Mucosa of gallbladder (tissue), 1 donor: ENCODE measurements at places on chromosomes 7 and 10. TPM values are rescaled to one million over a fixed set of nuclear protein-coding genes. Genes with fewer than 3 reads are reported as not detected.

- no peak for DNase-seq
Measured at GRCh38 chr7:129110258-129110981, 34.1 kb upstream of the TSPAN33 start.

- DNase-seq: no peak
Measured at GRCh38 chr7:34357068-34357467, 300.9 kb upstream of the NPSR1 start.

GRCh38 chr7:91230503-91230902, 33.7 kb upstream of the FZD1 start:
- DNase-seq: no peak

DNA sequence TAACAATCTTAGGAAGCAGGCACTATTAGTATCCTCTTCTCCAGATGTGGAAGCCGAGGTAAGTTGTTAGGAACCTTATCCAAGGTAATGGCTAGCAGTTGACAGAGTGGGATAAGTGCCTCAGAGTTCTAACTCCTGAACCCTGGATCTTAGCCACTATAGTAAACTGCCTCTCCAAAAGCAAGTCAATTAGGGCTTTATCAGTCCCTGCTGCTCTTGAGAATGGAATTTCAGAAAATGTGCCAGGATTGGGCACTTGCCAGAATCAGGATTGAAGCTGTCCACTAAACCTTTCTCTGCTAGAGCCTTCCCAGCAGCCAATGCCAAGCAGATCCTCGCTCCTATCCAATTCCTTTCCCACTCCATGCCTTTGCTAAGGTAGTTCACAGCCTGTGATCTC, 777.5 kb upstream of the POM121L12 start:
- no peak for DNase-seq

DNA sequence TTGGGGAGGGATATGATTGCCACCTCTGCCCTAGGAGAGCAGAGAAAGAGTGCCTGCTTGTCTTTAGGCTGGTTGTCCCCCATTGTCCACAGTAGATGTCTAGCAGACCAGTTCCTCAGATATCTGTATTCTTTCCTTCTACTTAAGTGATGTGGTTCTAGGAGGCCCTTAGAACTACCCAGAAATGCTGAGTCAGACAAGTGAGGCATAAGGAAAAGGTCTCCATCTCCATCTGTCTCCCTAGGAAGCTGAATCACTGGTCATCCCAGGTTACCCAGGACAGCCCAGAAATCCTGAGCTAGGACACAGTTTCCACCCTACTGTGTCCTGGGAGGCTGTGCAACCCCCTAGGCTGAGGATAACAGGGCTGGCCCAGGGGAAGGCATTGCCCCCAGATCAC, 93.4 kb upstream of the INHBA start:
- no peak for DNase-seq

GRCh38 chr10:17101910-17102266, 27.7 kb downstream of the CUBN start:
- no peak for DNase-seq

- DNase-seq: no peak
Measured at GRCh38 chr7:38413784-38414183, 140.3 kb upstream of the TARP start.

DNA sequence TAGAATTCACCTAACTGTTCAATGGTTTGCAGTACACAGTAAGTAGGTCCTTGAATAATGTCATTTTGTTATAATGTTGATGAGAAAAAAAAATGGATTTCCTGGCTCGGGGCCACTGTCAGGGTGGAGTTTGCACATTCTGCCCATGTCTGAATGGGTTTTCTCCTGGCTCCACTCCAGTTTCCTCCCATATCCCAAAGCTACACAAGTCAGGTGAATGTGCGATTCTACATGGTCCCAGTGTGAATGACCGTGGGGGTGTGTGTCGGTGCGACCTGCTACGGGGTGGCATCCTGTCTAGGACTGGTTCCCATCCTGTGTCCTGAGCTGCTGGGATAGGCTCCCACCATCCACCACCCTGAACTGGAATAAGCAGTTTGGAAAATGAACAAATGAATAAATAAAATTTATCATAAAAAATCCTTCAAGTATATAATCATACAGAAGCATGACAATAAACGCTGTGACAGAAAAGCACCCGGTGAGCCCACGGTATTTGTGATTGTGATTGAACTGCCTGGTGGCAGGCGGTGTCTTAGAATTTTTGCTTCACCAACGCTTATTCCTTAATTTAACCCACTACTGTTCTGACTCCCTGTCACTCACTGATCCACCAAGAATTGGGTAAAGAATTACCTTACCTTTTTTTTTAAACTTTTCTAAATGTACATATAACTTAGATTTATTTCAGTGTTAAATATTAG, 114.1 kb downstream of the ICA1 start:
- no peak for DNase-seq

DNA sequence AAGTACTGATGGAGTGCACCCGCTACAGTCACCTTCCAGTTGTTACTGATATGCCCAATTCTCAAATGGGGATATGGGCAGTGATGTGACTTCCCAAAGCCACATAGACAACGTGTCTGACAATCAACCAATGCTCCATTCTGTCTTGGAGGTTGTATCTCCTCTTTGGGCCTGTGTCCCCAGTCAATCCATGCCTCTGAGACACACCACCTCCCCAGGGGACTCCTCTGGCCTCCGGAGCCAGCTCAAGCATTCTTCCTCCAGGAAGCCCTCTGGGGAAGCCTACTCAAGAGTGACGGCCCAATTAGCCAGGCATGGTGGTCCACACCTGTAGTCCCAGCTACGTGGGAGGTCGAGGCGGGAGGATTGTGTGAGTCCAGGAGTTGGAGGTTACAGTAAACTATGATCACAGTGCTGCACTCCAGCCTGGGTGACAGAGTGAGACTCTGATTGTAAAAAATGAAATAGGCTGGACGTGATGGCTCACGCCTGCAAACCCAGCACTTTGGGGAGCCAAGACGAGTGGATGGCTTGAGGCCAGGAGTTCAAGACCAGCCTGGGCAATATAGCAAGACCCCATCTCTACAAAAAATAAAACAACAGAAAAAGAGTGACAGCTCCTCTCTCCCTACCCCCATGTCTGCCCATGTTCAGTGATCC, 99.5 kb upstream of the TNRC18 start:
- DNase-seq: no peak

GRCh38 chr10:71287456-71287855, 31.6 kb upstream of the SLC29A3 start:
- DNase-seq: no peak

- DNase-seq: no peak
Measured at GRCh38 chr7:94060752-94061151, 56.6 kb upstream of the BET1 start.

GRCh38 chr7:2710286-2710655, 22.3 kb downstream of the AMZ1 start:
- no peak for DNase-seq

- no peak for DNase-seq
Measured at GRCh38 chr10:22615819-22616499, 98.4 kb downstream of the PIP4K2A start.

- DNase-seq: no peak
Measured at GRCh38 chr7:139526578-139527544, 3.4 kb downstream of the CLEC2L start.

GRCh38 chr7:155922067-155922816, 110.0 kb upstream of the SHH start:
- DNase-seq: peak; percentile 85

GRCh38 chr7:110296321-110296720, 794.6 kb upstream of the LRRN3 start:
- DNase-seq: no peak

DNA sequence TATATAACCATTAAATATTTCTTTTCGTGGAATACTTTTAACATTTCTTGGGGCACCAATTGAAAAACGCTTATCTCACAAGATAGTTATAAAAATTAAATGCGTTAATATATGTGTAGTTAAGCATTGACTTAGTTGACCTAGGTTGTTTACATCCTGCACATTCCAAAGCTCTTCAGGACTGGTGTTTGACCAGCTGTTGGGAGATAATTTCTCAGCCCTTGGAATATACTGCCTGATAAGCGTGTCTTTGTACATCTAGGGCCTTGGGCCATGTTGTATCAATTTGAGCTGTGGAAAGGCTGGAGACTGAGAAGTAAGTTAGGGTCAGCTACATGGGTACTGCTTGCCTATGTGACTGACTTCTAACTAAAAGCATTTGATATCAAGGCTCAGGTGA, 90.0 kb upstream of the AOAH start:
- DNase-seq: no peak

DNA sequence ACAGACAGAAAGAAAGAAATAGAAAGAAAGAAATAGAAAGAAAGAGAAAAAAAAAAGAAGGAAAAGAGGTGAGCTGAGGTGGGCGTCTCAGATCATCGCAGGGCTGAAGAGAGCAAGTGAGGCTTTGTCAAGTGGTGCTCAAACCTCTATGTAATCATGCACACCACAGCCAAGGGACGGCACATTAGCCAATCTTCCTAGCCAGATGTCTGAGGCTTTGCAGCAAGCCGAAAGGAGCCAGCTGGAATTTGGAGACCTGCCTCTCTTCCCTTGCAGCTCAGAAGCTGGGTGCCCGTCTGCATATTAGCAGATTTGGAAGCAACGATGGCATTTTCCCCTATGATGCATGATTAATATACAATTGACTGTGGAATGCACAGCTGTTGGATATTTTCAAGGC, 52.5 kb downstream of the ADRA2A start:
- DNase-seq: no peak

The WDFY4 gene
- 8.7 TPM for total RNA-seq

The OR2A5 gene
- total RNA-seq: not detected

The BLNK gene
- 43.9 TPM for total RNA-seq

The GHRHR gene
- total RNA-seq: 12.3 TPM

The TIAL1 gene
- total RNA-seq: 126 TPM

The GPR37 gene
- total RNA-seq: 3.7 TPM

The NPFFR1 gene
- 0.03 TPM for total RNA-seq
